ENCODE measurements at places on chromosomes 11 and 22.
A peak's percentile ranks its signal among the peaks of the same experiment; 100 is the strongest.

- no peak for DNase-seq
Measured at GRCh38 chr11:76599041-76600013, 71.2 kb downstream of the LRRC32 start.

DNA sequence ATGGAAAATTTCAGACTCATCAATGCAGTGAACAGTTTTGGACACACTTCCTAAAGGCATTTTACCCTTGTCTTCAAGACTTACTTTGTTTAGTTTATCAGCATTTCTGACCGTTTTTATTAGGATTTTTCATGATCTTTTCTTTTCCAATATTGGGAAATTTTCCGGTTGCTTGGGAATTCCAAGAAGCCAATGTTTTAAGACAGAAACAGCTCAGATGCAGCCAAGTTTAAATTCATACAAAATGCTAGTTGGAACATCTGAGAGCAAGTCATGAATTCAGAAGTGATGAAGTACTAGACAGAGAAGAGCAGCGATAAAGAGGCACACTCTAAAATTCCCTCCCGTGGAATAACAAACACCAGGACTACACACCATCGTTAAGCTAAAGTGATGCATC, 68.6 kb downstream of the RAB38 start:
- DNase-seq = no peak

DNA sequence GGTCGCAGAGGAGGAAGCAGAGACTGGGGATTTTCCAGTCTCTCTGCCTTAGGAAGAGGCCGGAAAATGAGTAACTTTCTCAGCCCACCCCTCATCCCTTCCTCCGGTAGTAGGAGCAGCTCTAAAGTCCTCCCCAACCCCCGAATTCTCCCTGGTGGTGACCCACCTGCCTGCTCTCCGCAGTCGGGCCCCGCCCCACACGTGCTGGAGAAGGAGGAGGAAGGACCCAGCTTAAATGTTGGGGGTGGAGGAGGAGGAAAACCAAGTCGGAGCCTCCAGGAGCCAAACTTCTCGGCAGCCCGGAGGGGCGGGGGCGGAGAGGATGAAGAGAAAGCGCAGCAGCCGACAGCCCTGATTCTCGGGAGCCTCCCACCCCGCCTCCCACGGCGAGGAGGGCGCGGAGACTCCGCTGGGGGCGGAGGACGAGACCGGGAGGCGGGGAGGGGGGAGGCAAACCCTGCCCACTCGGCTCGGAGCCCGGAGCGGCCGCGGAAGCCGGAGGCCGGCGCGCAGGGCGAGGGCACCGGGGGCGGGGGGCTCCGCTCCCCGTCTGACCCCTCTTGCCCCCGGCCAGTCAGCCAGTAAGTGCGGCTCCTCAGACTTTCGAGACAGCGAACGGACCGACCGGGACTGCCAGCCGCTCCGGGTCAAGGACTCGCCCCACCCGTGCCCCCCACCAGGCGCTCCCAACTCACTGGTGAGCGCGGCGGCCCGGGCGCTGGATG, at the start of gene TPBGL:
TPBGL (plus strand) TSS at position 464 of the 725 bp plus-strand sequence. CDS start 276 bp downstream, outside the sequence.
- DNase-seq = no peak

GRCh38 chr11:64894070-64894811, 15.8 kb upstream of the EHD1 start:
- peak; percentile 90 for DNase-seq

- DNase-seq = no peak
Measured at GRCh38 chr11:14189874-14190273, 169.1 kb downstream of the RRAS2 start.

DNA sequence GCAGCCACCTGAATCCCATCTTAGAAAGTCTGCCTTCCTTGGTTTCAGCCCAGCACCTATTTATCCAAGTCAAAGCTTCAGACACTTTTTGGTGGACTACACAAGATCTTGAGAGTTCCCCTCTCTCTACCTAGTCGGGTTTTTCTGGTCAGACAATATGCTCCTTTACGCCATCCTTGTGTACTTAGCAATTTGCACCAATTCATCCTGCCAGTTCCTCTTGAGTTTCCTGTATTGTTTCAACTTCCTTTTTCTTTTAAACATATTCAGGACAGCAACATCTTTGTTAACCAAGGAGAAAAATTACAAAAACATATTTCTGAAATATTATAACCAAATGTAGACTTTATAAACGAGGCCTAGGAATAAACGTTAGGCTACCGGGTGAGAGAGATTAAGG, 368.2 kb upstream of the CADM1 start:
- no peak for DNase-seq

GRCh38 chr22:32617271-32617670, 142.7 kb downstream of the FBXO7 start:
- DNase-seq = no peak

DNA sequence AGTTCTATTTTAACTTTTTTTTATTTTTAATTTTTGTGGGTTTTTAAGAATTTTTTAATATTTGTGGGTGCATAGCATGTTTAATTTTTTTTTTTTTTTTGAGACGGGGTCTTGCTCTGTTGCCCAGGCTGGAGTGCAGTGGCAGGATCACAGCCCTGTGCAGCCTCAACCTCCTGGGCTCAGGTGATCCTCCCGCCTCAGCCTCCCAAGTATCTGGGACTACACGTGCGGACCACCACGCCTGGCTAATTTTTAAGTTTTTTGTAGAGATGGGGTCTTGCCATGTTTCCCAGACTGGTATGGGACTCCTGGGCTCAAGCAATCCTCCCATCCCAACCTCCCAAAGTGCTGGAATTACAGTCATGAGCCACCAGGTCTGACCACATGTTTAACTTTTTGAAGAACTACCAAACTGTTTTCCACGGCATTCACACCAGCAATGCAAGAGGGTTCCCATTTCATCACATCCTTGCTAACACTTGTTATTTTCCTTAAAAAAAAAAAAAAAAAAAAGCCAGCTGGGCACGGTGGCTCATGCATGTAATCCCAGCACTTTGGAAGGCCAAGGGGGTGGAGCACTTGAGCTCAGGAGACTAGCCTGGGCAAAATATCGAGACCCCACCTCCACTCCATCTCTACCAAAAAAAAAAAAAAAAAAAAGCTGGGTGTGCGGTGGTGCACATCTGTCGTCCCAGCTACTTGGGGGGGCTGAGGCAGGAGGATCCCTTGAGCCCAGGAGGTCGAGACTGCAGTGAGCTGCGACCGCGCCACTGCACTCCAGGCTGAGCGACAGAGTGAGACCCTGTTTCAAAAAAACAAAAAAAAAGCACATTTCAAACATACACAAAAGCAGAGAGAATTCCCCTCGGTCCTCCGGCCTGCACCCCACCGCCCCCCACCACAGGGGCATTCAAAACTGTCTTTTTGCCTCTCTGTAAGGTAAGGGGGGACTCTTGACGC, 16.7 kb upstream of the TXNRD2 start:
- DNase-seq = no peak

DNA sequence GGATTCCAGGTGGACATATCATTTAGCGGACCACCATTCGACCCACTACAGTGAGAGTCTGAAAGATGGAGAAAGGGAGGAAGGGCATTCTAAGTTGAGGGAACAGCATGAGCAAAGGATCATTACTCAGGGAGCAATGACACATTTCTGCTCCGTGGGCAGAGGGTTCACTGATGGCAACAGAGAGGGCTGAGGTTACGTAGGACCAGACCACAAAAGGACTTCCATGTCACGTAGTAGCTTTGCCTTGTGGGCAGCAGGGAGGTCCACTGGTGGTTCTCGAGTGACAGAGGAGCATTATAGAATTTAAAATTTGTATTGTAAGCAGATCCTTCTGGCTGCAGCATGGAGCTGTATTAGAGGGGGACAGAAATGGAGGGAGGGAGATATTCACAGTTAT, 109.7 kb upstream of the NAV2 start:
- no peak for DNase-seq

GRCh38 chr22:50530877-50531545, 1.2 kb upstream of the TYMP start:
- peak; percentile 86 for DNase-seq

DNA sequence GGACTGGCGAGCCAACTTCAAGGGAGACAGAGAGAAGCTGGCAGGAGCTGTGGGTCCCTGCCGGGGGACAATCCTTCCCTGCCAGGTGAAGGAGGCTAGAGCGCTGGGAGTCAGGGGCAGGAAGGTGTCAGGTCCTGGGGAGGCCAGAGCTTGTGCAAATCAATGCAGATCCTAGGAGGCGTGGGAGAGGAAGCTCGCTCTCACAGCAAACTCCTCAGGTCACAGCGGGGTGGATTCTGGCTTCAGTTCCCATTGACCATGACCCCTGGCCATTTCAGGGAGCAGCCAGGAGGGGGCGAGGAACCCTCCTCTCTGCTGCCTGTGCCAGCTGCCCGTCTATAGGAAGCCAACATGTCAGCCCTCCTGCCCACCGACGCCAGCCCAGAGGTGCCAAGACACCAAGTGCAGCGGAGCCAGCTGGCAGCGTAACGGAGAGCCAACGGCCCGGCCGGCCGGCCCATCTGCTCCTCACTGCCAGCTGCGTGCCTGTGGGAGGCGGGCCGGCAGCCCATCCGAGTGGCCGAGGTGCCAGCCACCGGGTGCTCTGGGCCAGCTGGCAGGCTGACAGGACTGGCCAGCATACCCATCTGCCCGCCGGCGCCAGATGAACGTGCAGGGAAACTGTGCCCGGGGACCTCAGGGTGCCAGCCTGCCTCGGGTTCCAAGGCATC, 374.8 kb downstream of the MIAT start:
- no peak for DNase-seq

- DNase-seq = no peak
Measured at GRCh38 chr11:97544431-97544830, 1154.6 kb downstream of the JRKL start.

- peak; percentile 41 for DNase-seq
Measured at GRCh38 chr11:121418625-121419114, 33.4 kb upstream of the SORL1 start.
